ENCODE measurements at places on chromosomes 1 and 21.

DNA sequence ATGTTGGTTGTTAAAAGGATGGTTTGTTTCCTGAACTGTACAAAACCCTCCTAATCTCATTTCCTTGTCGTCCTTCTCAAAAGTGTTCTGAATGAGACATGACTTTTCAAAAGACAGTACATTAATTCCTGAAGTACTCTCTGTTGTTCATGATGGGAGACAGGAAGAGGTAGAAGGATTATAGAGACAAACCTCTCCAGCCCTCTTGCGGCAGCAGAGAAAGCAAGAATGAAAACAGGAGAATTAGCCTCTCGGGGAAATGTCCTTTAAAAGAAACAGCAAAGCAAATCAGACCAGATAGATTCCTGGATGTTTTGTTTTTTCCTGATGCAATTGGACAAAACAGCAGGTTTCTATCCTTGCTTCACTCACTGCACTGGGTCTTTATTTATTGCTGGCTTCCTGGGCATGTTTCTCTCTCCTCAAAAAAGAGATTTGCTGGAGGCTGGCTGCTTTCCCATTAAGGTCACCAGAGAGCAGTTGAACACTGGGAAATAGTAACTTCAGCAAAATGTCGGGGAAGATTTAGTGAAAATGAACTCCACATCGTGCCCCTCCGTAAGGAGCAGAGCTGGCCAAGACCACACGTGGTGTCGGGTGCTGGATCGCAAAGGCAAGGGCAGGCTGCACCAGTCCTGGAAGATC, 145.8 kb upstream of the SYT6 start:
- DNase-seq, result no peak

- DNase-seq, result no peak
These were observed 54.0 kb upstream of the CSF3R start for GRCh38 chr1:36536727-36537126.

- no peak for DNase-seq
These were observed 180.7 kb downstream of the ETS2 start for GRCh38 chr21:38986406-38986805.

- no peak for DNase-seq
These were observed 70.3 kb downstream of the PTPRU start for GRCh38 chr1:29306471-29307140.

DNA sequence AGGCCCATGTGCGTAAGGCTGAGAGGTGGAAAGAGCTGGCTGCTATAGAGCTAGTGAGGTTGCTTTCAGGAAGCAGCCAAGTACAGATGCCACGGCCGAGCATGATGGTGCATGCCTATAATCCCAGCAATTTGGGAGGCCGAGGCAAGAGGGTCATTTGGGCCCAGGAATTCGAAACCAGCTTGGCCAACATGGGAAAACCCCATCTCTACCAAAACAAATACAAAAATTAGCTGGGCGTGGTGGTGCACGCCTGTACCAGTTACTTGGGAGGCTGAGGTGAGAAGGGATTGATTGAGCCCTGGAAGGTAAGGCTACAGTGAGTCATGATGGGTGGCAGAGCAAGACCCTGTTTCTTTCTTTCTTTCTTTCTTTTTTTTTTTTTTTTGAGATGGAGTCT, 2.7 kb downstream of the CCDC24 start:
- no peak for DNase-seq

GRCh38 chr21:33849834-33850233, 65.8 kb downstream of the ATP5PO start:
- no peak for DNase-seq

- DNase-seq, result no peak
These were observed 59.0 kb downstream of the HUNK start for GRCh38 chr21:31931644-31932469.

DNA sequence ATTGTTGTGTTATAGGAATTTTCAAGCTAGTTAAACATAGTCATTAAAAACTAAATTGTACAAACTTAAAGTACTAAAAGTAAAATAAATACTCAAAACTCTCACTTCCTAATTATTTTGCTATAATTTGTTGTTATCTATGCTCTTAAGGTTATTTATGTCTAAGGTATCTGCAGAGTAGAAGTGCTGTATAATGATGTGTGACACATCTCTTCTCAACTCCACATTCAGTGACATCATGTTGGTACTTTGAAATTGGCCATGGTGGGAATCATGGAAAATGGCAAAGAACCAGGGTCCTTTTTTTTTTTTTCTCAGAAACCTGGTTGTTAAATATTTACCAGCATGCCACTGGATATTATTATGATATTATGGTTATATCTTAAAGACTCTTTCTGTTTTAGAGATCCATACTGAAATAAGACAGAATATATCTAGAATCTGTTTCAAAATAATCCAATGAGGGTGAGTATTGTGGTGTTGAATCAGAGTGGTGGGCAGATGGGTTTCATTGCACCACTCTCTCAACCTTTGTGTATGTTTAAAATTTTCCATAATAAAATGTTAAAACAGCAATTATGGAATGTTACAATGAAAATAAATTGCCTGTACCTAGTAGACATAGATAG, 22.4 kb downstream of the LRRC8B start:
- no peak for DNase-seq

Data from CD4-positive, alpha-beta T cell treated with Interleukin-6 at 100 ng/mL for 8 hours (primary cell).